ENCODE measurements at places on chromosomes 2 and 18. TPM values are rescaled to one million over a fixed set of nuclear protein-coding genes. Genes with fewer than 3 reads are reported as not detected.

DNA sequence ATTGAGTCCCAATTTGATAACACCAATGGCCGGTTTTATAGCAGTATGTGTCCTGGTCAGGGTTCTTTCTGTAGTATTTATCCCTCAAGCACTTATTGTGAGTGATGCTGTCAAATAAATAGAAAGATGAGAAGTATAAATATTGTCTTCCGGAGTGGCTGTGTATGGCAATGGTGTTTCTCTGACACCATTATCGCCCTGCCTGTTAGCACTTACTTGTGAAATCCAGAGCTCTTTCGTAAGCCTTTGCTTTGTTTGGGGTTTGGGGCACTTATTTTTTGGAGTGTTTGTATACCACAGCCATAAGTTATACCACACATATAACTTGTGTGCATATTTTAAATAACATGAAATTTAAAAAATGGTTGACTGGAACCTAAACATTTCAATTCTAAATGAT is 29.3 kb downstream of the CD8B2 start:
- no peak for DNase-seq

DNA sequence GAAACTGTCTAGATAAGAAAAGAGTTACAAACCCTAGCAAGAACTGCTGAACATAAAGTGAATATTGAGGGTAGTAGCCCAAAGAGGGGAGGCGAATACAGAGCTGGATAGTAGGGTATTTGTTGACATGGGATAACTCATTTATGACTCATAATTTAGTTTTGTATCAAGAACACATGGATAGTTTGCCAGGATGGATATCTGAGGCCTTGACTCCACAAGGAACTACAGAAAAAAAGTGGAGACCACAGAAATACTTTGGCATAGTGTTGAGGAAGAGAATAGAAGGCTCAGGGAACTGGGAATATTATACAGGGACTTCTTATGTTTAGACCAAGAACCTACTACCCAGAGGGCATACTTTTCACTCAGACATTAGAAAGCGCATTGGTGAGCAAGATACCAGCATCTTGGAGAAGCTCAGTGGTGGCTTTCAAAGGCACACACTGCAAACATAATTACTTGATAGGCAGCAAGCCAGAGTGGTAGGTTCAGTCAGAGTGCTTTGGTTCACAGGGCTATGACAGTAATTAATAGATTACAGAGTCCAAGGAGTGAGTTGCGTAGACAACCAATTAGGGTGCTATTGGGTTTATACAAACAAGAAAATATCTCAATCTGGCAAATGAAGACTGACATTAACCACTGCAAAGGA is 51.9 kb upstream of the ZBTB7C start:
- no peak for DNase-seq

GRCh38 chr2:145413261-145414030 is 893.5 kb upstream of the ZEB2 start:
- no peak for DNase-seq

- DNase-seq: no peak
Observed at GRCh38 chr2:47651296-47651695, 131.6 kb upstream of the MSH6 start.

DNA sequence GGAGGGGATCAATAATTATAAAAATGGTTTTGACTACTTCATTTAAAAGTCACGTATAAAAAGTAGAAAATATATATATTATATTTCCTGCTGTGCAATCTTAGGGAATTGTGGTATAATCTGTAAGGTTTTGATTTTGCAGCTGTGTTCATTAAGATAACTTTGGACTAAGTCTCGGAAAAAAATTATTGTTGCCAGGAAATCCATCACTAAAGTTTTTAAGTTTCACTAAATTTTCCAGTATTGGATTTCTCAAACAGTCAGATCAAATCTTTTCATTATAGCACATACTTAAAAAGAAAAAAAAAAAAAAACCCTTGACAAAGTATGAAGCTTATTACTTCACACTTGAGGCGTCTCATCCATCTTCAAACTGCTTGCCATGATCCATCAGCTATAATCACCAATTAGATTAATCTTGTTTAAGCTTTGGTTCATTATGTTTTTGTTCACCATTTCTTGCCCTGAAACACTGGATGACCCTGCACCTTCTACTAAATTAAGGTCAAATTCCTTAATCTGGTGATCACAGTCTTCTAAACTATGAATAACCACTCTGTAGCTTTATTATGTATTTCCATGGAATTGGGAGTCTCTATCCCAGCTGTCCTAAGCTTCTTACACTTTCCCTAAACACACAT is 326.6 kb upstream of the COL3A1 start:
- DNase-seq: no peak

ITGA4 gene
- 19.9 TPM for total RNA-seq

FAM210A gene
- 11.1 TPM for total RNA-seq

- DNase-seq: no peak
Observed at GRCh38 chr2:167275046-167275445, 386.8 kb downstream of the XIRP2 start.

DNA sequence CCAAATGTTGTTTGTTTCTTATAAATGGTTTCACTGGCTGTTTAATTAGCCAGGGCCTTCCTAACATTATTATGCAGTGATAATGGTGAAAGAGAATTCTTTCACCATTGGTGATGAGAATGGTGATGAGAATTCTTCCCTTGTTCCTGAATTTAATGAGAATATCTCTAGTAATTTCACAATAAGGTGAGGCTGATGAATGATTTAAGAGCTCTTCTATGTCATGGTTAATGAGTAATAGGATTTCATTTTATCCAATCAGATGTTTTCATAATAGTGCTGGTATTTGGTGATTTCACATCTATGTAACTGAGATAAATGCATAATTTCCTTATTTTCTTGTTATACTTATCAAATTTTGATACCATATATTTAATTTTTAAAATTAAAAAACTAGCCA is 535.7 kb upstream of the ZEB2 start:
- DNase-seq: no peak

DNA sequence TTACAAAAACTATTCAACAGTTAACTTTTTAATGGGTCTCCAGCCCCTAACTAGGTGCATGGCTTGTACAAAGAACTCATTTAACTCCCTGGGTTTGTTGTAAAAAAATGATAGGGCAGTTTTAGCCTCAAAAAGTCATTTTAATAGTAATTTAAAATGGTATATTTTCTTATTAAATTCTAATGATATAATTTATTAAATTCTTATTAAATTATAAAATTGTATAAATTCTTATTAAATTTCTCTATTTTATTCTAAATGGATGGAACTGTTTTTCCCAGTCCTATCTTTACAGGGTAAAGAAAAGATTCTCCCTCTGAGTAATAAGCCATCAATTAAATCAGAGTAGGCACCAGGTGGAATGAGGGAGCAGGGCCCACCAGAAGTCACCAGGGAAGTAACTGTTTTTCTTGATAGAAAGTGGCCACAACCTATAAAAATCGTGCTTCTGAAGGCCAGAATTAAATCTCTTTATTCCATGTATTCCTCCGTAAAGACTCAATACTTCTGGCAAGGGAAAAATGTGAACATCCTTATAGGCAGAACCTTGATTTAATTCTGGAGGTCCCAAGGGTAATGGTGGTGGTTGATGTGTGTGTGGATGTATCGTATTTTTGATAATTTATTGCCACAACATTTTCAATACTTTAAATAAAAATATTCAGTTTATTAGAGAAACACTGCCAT is 814 bp downstream of the FKBP7 start:
- DNase-seq: no peak

DNA sequence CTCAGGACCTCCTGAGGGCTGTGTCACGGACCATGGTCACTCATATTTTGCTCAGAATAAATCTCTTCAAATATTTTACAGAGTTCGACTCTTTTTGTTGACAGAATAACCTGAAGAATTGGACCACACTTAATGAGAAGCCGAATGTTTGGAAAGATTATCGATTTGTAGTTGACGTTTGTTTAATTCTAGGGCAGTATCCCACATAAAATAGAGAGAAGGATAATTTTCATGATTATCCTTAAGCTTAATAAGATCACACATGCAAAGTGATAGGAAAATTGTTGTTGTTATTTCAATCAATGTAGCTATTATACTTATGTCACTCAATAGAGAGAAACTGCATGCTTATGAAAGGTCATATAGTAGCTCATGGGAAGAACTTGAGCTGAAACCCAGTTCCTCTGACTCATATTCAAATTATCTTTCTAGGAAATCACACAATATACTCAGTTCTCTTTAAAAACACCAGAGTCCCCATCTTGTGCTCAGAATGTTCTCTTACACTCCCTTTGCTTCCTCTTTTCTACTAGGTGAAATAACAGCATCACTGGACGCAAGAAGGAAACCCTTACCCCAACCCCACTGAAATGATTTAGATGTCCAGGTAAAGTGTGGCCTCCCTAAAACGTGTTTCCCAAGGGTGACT is 982.1 kb downstream of the TSN start:
- DNase-seq: no peak

DNA sequence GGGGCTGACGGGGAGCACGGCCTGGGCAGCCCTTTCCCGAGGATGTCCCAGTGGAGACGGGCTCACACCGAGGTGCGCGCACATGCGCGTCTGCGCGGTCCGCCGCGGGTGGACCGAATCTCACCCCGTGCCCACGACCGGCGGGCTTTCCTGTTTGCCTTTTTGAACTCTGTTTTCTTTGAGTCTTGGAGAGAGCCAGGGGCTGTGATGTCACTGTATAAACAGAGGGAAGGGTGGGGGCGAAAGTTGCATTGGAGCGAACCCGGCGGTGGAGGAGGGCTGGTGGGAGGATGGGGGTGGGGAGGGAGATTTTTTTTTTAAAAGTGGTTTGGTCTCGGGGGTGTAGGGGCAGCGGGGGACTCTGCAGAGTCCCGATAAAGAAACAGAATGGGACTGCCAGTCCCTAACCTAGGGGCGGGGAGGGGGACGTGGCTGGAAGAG is 141.2 kb upstream of the CTAGE1 start:
- peak; percentile 89 for DNase-seq

ABCB11 gene
- total RNA-seq: not detected

DNA sequence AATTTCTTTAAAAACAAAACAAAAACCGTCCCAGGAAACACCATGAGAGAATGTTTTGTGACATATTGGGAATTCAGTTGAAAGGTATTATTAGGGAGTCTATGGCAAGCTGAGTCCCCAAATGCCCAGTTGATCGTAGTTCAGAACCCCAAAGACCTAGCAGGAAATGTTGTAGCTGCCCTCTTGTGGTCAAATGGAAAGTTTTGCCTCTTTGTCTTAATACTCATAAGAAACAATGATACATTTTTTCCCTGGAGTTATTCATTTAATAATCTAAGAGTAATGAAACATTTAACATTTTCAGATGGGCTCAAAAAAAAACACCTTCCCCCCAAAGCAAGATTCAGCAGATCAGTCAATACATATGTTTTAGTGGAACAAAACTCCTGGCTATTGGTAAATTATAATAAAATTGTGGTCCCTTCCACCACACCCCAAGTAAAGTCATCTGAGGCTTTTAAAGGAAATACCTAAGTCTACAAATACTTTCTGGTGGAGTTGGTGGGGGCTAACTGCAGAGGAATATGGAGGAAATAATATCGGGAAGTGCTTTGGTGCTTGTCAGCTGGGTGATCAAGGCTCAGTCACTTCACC is 37.8 kb upstream of the EFEMP1 start:
- no peak for DNase-seq

GKN1 gene
- total RNA-seq: not detected

DNA sequence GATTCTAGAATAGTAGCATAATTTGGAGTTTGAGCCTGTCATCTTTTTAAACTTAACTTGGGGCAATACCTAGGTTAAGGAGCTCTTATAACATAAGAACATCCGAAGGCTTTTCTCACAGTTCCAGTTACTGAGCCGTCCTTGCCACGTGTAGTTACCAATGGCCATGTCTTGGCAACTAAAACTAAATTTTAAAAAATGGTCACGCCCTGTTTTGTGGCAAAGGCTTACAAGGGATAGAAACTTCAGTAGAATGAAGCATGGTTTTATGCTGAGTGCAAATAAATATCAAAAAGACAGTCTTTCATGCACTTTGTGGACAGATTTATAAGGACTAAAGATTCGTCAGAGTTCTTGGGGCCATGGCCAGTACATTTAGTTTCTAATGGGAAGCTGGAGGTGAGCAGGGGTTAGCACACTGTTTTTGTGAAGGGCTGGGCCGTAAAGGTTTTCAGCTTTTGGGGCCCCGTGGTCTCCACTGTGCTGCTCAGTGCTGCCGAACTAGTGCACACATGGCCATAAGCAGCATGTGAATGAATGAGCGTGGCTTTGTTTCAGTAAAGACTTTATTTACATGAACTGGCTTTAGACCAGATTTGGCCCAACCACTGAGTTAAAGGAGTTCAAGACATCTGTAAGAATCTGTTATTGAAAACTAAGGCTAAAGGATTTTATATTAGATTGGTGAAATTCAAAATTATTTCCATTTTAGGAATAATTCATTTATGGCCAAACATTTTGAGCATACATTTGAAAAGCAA is 41.1 kb downstream of the GRHL1 start:
- no peak for DNase-seq

DNA sequence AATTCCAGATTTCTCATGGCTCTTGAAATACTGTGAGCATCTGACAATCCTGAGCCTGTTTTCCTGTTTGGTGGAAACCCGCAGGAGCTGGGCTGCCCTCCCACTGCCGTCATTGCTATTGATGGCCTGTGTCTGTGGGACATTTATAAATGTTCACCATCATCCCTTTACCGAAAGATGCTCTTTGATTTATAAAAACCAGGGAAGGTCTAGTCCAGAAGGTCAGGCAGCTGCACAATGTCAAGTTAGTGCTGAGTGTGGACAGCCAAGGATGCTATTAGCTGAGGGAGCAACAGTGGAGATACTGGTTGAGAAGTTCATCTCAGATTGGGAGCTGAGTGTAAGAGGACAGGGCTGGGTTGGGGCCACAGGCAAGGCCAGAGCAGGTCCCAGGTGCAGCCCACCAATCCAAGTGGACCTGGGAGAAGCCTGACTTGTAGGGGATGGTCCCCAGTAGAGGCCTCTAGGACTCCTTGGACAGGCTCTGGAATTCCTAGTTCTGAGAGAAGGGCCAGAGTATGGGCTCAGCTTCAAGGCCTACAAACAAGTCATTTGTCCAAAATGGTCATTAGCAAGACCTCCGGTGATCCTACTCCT is 55.1 kb downstream of the COPS8 start:
- DNase-seq: no peak

- no peak for DNase-seq
Observed at GRCh38 chr18:50902797-50903196, 23.9 kb downstream of the ME2 start.

GRCh38 chr2:120425014-120425413 is 79.1 kb downstream of the INHBB start:
- DNase-seq: peak; percentile 61

DNA sequence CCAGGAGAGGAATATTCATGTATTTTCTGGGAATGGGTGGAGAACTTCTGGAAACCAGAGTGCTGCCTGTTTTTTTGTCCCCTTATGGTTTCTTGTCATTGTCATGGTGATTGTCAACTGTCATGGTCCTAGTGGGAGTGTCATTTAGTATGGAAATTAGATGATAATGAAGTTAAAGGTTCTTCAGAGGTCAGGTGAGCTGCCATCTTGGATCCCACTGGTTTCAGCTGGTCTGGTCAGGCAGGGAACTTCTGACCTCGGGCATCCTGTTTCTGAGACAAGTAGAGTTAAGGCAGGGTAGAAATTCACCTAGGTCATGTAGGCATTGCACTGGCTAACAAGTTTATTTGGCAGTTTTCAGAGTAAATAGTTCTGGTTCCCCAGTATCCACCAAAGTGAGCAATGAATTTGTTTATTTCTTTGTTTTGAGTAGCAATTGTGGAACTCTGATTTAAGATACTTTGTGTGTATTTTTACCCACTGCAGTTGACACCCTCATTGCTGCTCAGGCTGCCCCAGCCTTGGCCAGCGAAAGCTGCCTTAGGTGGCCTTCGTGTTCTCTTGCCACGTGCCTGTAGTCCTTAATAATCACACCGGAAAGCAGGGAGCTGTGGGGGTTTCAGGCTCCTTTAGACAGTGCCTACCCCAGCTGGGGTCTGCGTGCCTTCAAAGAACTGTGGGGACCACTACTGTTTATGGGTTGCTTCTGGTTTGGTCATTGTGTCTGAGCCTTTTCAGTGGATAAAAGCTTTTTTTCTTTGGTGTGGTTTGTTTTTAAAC is 48.7 kb downstream of the NCK2 start:
- no peak for DNase-seq
